ENCODE measurements at places on chromosomes 11 and 22. TPM values are rescaled to one million over a fixed set of nuclear protein-coding genes. Genes with fewer than 3 reads are reported as not detected.

DNA sequence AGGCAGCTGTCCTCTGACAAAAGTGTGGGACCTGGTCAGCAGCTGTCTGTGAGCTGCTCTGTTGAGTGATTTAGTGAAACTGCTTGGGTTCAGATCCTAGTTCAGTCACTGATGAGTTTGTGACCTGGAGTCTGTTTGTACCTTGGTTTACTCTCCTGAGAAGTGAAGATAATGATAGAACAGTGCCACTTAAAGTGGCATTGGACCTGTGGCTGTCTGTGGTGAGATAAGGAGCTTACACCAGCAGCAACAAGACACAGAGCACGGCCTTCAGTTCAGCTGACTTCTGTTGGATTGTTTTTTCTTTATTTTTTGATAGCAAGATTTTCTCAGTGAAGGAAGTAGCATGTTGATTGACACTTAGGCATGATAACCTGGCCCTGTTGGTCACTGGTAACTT is 46.2 kb upstream of the CTTN start:
- no peaks in the 10 kb centered on the region for H3K27me3 ChIP-seq
- H3K4me1 ChIP-seq = no peaks in the 10 kb centered on the region
- H3K36me3 ChIP-seq = peaks cover 93% of the 10 kb centered on the region
- H3K27ac ChIP-seq = no peak overlapping the region

GRCh38 chr11:74493791-74494630 is 487 bp upstream of the LIPT2 start:
- no peak for DNase-seq
- peak overlapping the region; percentile 96 for H3K27ac ChIP-seq
- no peaks in the 10 kb centered on the region for H3K36me3 ChIP-seq
- H3K27me3 ChIP-seq = no peaks in the 10 kb centered on the region
- peak overlapping the region; percentile 81 for H3K4me3 ChIP-seq

DNA sequence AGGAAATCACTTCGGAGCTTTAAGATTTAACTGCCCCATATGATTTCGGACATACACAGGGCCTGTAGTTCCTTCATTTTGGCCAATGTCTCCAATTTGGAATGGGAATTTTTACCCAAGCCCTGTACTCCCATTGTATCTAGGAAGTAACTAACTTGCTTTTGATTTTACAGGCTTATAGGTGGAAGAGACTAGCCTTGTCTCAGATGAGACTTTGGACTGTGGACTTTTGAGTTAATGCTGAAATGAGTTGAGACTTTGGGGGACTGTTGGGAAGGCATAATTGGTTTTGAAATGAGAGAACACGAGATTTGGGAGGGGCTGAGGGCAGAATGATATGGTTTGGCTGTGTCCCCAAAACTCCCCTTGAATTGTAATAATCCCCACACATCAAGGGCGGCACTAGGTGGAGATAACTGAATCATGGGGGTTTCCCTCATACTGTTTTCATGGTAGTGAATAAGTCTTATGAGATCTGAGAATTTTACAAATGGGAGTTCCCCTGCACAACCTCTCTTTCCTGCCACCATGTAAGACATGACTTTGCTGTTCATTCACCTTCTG is 130.5 kb downstream of the LARGE1 start:
- no peaks in the 10 kb centered on the region for H3K4me1 ChIP-seq

OSBP2 gene
- total RNA-seq = 6.8 TPM

TCF20 gene
- 94.8 TPM for total RNA-seq

FAT3 gene
- 14.3 TPM for total RNA-seq

TUB gene
- total RNA-seq = 15.8 TPM
